ENCODE measurements at places on chromosomes 4 and X. TPM values are rescaled to one million over a fixed set of nuclear protein-coding genes. Genes with fewer than 3 reads are reported as not detected.

- DNase-seq, result no peak
Observed at GRCh38 chrX:13250826-13251580, 68.8 kb downstream of the ATXN3L start.

DNA sequence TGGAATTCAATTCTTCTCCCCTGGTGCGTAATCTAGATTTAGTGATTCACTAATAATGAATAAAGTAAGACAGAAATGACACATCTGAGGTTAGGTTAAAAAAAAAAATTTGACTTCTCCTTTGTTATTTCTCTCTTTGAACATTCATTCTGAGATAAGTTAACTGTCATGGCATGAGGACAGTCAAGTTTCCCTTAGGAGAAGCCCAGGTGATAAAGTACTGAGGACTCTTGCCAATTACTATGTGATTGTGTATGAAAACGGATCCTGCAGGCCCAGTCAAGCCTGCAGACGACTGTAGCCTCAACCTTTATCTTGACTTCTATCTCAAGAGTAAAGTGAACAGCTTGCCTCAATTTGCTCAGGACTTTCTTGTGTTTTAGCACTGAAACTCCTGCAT, 293.2 kb downstream of the PRR32 start:
- DNase-seq, result no peak

DNA sequence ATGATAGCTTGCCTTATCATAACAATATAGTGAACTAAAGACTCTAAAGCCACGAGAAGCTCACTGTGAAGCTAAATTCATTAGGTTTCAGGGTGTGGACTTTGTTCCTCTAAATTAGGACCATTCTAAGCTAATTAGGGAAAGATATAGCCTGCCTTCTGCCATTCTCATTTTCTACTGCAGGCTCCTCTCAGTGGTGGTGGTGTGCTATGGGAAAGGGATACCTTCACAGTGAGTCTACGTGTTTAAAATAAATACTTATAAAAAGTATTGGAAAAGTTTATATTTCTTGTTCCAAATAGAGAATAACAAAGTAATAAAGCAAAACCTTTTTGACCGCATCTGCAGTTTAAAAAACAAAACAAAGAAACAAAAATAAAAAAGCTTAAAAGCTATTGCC, 327.7 kb downstream of the PAPSS1 start:
- DNase-seq, result no peak

DNA sequence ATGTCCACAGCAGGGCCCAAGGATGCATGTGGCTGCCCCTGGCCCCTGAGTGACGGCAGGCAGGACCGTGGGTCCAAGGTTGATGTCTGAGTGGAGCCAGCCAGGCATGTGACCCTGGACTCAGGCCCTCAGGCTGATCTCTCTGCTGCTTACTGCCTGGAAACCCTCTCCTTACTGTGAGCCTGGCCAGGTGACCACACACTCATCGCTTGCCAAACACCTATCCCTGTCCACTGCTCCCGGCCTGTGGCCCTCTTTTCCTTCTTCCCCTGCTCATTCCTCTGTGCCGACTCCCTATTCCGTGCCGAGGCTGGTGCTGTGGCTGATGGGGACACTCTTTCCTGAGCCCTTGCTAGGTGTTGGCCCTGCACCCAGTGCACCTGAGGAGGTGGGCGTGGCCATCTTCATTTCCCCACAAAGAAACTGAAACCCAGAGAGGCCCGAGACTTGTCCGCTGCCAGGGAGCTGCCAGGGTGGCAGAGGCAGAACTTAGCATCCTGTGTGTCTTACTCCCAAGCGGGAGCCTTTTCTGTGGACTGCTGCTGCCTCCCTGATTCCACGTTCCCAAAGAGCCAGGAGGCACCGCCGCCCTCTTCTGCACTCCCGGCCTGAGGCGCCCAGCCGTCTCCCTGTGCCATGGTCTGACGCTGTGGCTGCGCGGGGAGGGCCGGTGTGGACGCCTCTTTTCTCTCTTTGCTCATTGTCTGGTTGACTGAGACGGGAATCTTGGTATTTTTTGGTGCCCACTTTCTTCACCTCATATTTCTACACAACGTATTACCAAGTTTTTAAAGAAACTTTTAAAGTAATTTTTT, 11.2 kb upstream of the RNF4 start:
- DNase-seq, result no peak

DNA sequence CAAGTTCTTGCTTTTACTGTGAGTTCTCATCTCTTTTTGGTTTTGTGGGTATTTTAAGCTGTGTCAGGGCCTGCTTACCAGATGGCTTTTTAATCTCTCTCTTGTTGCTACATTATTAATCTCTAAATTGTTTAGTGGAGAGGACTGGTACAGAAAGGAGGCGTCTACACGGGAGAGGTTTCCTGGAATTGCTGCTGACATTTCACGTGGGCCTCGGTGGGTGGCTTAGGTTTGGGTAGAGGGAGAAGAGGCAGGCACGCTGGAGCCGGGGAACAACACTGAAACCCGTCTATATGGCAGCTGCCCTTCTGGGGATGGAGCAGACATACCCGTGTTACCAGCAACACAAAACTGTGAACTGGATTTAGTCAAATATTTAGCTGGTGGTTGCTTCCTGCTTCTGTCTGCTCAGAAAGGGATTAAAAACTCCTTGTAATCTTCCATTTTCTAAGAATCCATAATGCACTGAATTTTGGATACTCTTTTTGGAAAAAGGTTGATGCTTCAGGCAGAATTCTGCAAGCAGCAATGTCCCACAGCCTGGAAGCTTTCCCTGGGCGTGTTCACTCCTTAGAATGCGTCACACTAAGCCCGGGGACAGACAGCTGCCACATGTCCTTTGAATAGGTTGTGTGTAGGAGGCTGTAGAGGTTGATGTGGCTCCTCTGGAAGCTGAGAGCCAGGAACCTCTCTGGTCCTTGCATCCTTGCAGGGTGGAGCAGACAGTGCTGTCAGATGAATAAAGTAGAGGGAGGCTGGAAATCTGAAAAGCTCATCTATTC, 199.8 kb upstream of the GATB start:
- no peak for DNase-seq

GRCh38 chr4:576245-576821, at the start of gene TMEM271:
TSS of gene TMEM271 (minus strand) at chr4:576295. CDS start at chr4:576062, 233 bp downstream.
- DNase-seq, result no peak

DNA sequence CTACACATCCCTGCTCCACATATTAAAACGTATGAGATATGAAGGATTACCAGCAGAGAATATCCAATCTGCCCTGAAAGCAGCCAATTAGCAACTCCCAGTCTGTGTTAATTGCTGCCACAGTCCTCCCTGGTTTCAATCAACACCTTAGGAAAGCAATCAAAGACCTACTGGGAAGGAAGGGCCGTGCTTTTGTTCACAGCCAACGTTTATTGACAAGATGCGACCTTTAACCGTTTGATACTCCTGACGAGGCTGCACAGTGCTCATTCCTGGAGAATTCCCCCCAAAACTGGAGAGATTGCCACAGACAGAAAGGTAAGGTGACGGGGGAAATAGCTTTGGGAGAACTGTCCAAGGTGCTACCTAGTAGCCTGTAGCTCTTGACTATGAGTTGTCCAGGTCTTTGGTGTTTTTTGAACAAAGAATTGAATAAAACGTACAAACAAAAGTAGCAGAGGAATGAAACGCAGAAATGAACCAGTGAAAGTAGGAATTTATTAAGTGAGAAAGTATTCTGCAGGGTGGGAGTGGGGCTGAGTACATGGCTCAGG, 596.5 kb downstream of the NLGN4X start:
- no peak for DNase-seq

- no peak for DNase-seq
Observed at GRCh38 chrX:24099394-24099793, 44.6 kb downstream of the EIF2S3 start.

DNA sequence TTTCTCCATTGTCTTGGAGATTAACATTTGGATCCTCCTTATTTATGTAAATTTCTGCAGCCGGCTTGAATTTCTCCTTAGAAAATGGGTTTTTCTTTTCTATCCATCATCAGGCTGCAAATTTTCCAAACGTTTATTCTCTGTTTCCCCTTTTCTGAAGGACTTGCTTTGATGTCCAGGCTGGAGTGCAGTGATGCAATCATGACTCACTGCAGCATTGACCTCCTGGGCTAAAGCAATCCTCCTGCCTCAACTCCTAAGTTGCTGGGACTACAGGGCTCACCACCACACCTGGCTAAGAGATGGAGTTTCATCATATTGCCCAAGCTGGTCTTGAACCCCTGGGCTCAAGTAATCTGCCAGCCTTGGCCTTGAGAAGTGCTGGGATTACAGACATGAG, 144.0 kb upstream of the ZXDB start:
- DNase-seq, result no peak

- no peak for DNase-seq
Observed at GRCh38 chrX:66000628-66001272, 39.1 kb downstream of the VSIG4 start.

- DNase-seq, result no peak
Observed at GRCh38 chr4:17930256-17930655, 91.3 kb downstream of the LCORL start.

GRCh38 chr4:175514174-175514573, 297.9 kb downstream of the GPM6A start:
- no peak for DNase-seq

DNA sequence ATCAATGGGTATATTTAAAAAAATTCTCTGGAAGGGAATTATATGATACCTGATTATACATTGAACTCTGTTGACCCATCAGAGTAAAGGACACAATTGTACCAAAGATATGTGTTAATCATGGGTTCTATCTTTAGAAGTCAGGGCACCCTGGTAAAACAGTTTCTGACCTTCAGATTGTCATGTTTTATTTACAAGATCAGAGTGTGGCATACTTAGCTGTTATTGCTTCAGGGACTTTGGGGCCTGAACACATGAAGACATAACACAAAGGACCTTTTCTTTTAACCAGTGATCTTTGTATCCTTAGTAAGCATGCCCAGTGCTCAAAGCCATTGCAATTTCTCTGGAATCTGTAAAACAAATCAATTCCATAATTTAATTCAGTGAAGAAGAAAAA, 204.8 kb upstream of the RPS6KA3 start:
- DNase-seq, result no peak

- no peak for DNase-seq
Observed at GRCh38 chr4:24730256-24731001, 64.9 kb upstream of the SOD3 start.

DNA sequence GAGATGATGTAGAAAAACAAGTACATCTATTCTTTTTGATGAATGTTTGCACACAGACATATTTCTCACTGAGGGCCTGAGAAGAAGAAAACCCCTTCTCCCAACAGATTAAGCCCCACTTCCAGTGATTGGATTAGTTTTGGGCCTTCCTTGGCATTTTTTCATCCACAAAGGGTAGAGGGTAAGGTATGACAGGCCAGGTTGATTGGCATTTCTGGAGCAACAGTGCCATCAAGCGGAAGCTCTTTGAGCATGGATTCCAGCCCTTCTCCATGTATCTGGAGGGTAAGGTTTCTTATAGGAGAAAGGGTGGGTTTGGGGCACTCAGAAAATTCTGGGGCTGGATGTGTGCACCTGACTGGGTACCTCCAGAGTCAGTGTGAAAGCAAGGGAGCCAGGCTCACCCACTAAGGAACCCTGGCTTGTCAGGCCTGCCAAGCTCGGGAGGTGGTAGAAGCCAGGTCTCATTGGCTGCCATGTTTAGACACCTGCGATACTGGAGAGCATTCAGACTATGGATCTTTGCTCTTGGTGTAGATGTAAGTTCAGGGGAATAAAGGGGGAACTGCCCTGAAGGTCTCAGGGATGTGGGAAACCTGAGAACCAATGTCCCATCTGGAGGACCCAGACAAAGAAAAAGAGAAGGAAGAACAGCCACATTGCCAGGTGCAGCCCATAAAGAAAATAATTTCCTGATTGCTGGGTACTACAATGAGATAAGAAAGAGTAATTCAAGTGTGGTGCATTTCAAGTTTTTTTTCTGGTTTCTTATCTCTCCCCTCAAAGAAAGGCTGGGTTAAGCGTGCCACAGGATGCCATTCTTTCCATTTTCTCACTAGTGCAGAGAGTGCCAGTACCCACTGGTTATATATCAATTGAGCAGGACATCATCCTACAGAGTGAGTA, 222.3 kb upstream of the AGTR2 start:
- no peak for DNase-seq

- no peak for DNase-seq
Observed at GRCh38 chr4:15556511-15557092, 86.9 kb downstream of the CC2D2A start.

DNA sequence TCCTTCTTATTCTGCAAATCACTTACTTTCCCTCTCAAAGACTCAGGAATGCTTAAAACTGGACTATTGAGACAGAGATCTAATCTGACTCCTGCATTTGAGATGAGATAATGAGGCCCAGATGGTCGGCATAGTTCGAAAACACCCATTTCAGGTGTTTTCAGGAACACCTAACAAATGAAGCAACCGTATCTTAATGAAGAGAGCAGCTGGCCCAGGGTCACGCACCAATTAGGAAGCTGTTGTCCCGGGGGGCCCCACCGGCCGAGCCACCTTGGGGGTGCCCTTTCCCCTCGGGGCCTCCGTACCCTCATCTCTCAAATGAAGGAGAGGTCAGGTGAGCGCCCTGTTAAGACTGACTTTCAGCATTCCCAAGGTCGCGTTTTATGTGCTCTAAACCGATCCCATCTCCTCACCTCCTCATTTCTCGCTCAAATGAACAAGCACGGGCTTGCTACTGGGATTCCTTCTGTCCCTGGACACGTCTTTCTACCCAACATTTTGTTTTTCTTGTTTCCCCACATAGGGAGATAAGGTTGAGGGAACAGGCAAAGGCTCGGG, 824 bp downstream of the LRPAP1 start:
- no peak for DNase-seq

DNA sequence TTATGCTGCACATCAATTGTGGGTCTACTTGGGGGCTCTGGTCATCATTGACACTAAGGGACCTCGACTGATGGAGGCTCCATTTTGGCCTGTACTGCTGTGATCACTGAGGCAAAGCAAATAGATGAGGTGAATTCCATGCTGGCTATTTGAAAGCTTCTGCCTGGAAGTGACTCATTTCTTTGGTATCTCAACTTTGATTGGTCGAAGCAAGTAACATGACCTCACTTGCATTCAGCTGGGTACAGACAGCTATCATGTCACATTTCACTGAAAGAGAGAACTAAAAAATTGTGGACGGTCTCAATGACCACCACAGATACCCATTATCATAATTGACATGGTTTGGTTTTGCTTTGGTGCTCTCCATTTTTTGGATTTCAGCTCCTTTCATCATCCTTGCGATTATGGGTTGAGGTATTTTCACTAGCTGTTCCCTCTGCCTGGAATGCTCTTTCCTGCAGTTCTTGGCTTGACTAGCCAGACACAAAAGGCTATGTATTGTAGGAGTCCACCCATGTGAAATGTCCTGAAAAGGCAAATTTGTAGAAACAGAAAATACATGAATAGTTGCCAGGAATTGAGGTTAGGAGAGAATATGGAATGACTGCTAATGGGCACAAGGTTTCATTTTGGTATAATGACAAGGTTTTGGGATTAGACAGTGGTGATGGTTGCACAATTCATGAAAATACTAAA, 369.2 kb upstream of the LCORL start:
- no peak for DNase-seq

Gene TEX11
- total RNA-seq, result not detected

Gene HELT
- not detected for total RNA-seq

Gene OTUD6A
- total RNA-seq, result not detected

Gene FAM53A
- total RNA-seq, result 1.3 TPM

Gene MAGEA1
- not detected for total RNA-seq

Gene SPANXA2
- not detected for total RNA-seq

Gene NSDHL
- total RNA-seq, result 23.3 TPM

Gene MOSPD2
- 12.6 TPM for total RNA-seq

Gene FAM47A
- not detected for total RNA-seq

Gene TSPAN7
- total RNA-seq, result 0.73 TPM

Gene TLR8
- not detected for total RNA-seq

Gene CXCL1
- not detected for total RNA-seq

Data from activated CD4-positive, alpha-beta memory T cell treated with anti-CD3 and anti-CD28 coated beads for 36 hours (primary cell).